ENCODE measurements at places on chromosomes 16 and 17.

- DNase-seq: peak; percentile 81
Observed at GRCh38 chr16:1825864-1826690, 548 bp downstream of the HAGH start.

GRCh38 chr17:81440051-81440471 is 44.8 kb downstream of the BAHCC1 start:
- DNase-seq: no peak

DNA sequence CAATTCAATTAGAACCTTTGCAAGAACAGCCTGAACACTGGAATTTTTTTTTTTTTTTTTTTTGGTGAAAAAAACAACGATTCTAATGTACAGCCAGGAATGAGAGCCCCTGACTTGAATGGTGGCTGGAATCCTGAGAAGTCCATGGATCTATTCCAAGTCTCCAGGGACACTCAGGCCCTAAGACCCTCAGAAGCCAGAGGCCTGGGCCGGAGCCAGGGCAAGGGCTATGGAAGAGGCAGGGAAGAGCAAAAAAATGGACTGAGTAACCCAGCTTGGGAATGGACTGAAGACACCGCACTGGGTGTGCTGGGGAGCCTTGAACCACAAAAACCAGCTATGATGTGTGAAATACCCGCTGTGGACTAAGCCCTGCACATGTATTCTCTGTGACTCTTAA is 60.3 kb upstream of the LHX1 start:
- no peak for DNase-seq

- no peak for DNase-seq
Observed at GRCh38 chr17:64393000-64393402, 2.3 kb upstream of the PECAM1 start.

- no peak for DNase-seq
Observed at GRCh38 chr17:48860034-48860433, 29.2 kb downstream of the CALCOCO2 start.

DNA sequence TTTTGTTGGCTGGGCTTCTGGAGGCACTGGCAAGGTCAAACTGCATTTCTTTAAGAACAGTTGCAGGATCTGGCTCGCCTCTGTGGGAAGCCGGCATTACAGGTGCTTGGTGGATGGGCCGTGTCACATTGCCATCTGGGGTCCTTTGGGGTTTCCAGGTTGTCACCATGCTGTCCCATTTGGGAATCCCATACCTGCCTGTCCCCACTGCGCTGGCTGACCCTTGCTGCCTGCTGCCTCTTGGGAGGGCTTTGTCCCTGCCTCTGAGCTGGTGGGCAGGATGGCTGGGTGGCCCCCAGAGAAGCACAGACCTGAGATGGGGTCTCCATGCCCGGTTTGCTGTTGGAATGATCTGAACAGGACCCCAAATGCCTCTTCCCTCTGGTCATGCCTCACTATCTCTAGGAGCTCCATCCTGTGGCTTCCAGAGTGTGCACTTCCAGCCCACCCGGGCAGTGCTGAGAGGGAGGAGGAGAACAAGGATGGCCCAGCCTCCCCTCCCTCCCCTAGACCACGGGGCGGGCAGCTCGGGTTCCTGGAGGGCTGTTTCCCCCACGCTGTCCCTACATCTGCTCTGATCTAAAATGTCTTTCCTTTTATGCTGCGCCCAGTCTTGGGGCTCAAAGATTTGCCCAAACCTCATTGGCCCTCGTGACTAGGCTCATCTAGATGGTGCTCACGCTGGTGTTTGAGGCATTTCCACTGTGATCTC is 28.0 kb downstream of the OR1D5 start:
- no peak for DNase-seq

DNA sequence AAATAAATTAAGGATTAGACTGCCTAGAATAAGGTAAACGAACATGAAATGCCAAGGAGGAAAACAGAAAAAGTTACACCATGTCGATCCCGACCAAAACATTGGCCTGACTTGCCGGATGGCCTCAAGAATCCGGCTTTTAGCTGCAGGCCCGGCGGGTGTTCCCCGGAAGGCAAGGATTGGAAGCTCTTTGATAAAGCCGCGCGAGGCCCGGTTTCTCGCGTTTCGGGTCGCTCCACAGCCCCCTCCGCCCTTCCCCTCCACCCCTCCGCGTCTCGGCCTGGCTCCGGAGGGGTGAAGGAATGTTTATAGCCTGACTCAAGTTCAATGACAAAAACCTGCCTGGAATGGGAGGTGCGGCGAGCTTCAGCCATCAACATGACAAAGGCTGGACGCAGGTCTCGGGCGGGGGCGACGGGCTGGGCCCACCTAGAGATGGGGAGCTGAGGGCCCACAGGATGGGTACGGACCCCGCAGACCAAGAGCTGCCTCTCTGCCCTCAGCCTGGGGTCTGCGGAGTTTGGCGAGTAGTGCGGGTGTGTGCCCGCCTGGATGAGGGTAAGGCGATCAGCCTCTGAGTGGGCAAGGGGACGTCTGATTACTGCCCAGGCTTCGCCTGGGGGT is 2.6 kb downstream of the PRAC1 start:
- DNase-seq: no peak

- DNase-seq: no peak
Observed at GRCh38 chr16:49594685-49595498, 221.3 kb downstream of the C16orf78 start.

GRCh38 chr16:75206749-75207451 is at the start of gene CTRB2:
TSS of gene CTRB2 (minus strand) at chr16:75207161. CDS start at chr16:75207141, 20 bp downstream.
- DNase-seq: no peak

- DNase-seq: peak; percentile 29
Observed at GRCh38 chr17:43713494-43714162, 45.0 kb downstream of the SOST start.
